ENCODE measurements at places on chromosomes 2 and 18.

DNA sequence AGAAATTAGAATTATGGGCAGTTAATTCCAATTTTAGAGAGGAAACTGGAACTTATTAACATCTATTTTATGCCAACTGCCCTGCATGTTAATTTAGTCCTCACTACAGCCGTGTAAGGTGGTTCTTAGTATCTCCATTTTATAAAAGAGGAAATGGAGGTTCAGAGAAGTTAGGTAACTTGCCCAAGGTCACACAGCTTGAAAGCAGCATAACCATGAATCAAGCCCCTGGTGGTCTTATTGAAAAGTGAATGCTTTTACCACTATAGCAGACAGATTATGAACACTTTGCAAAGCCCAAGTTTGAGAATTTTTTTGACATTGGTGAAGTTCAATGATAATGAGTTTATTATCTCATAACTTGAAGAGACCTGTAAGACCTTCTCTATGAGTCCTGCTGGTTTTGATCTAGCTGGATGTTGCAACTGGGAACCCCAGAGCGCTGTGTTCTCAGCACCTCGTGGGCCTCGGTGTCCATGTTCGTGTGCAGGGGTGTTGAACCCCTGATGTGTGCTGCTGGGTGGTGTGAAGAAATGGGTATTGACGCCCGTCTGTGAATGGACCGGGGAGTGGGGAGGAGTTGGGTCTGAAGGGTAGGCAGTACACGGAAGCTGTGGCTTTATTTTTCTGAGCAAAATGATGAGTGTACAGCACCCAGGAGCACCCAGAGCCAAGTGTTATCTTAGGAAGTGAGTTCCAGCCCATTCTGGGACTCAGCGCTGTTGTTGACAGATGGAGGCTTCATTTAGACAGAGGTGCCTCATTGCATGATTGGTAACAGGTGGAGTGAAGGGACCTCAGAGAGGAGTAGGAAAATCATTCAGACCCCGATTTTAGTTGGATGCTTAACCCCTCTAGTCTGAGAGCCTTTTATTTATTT is 9.7 kb downstream of the GREB1 start:
- no peak for DNase-seq

DNA sequence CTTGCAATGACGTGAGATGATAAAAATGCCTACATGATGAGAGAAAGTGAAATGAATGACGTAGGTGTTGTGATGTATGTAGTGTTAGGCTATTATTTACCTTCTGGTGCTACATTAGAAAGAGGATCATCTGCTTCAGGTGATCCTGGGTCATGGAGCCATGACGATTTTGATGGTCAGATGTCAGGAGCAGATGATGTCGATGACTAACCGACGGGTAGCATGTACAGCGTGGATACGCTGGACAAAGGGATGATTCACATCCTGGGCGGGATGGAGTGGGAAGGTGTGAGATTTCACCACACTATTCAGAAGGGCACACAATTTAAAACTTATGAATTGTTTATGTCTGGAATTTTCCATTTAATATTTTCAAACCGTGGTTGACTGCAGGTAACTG is 43.5 kb upstream of the ACVR1C start:
- DNase-seq = no peak

- DNase-seq = no peak
These were observed 221.0 kb upstream of the MMADHC start for GRCh38 chr2:149808556-149808955.

DNA sequence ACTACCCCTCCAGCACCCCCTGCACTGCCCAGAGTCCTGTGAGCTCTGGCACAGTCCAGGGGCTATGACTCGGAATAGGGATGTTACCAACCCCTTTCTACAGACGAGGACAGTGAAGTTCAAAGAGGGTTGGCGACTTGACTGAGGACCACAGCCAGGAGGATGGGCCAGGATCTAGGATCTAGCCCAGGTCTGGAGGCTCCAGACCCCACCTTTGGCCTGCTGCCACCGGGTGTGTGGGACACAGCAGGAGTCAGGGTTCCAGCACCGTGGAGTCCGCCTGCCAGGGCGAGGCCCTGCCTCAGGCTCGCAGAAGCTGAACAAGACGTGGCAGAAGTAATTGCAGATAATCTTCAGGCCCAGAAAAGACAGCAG is 37.9 kb upstream of the GPC1 start:
- DNase-seq = no peak

DNA sequence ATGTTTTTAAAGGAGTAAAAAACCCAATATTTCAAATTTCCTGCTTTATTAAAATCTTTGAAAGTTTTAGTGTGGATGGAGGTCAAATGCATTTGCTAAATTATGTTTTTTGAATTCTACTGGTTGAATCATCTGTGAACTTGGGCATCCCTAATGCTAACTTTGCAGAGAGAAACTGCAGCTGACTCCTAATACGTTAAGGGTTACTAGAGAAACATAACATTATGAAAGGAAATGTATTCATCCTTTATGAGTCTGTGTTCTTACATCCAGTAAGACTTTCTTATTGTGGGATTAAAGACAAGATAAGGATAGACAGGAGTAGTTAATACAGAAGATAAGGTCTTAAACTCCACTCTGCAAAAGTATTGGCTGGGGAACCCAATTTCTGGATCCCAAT is 140.6 kb downstream of the FAM124B start:
- no peak for DNase-seq

GRCh38 chr2:134669731-134670669 is 48.8 kb downstream of the TMEM163 start:
- no peak for DNase-seq

Data from NCI-H1105 (cell line).